ENCODE measurements at places on chromosomes 2 and 18. TPM values are rescaled to one million over a fixed set of nuclear protein-coding genes. Genes with fewer than 3 reads are reported as not detected.
A peak's percentile ranks its signal among the peaks of the same experiment; 100 is the strongest.

GRCh38 chr2:146820672-146821071, 1024.2 kb upstream of the ACVR2A start:
- no peak for DNase-seq

The FIGN gene
- total RNA-seq = 14.4 TPM

DNA sequence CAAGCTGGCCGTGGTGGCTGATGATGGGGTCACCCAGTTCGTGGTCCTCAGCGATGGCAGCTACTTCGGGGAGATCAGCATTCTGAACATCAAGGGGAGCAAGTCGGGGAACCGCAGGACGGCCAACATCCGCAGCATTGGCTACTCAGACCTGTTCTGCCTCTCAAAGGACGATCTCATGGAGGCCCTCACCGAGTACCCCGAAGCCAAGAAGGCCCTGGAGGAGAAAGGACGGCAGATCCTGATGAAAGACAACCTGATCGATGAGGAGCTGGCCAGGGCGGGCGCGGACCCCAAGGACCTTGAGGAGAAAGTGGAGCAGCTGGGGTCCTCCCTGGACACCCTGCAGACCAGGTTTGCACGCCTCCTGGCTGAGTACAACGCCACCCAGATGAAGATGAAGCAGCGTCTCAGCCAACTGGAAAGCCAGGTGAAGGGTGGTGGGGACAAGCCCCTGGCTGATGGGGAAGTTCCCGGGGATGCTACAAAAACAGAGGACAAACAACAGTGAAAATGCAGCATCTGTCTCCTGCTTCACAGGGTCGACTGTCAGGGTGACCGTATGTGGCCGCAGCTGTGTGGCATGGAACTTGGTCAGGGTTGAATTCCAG, 47.8 kb upstream of the INPP4A start:
- DNase-seq = peak; percentile 79

- DNase-seq = peak; percentile 46
Measured at GRCh38 chr2:238255636-238256035, 15.8 kb upstream of the HES6 start.

The TUBA4B gene
- total RNA-seq = not detected

GRCh38 chr2:43340945-43341356, 114.5 kb upstream of the ZFP36L2 start:
- no peak for DNase-seq

DNA sequence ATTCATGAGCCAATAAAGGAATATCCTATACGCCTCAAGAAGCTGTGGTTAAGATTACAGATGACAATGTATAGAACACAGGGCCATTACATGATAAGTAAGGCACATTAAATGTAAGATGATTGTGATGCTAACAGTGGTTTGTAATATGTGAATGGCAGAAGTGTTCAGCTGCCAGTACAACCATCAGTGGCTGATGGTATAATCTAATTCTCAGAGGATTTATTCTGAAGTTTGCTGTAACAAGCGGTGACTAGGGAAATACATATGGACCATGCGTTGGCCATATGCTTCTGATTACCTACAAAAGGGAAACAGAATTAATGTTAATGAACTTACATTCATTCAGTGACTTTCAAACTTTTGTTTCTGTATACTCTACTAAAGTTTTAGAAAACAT, 750.8 kb upstream of the KLHL29 start:
- DNase-seq = no peak

DNA sequence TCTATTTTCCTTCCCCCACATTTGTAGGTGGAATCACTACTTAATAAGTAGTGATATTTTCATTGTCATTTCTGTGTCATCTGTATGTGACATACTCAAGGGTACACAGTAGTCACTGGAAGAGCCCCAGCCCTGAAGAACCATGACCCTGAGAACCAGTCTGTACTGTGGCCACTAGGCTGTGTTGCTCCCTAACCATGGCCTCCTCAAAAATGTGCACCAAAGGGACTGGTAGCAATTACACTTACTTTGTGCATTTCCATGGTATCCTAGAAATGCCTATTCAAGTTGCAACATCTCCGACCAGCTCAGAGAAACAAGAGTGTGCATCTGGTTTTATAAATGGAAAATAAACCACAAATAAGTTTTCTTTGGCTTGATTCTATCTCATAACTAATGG, 155.1 kb downstream of the DOCK10 start:
- no peak for DNase-seq

The COL4A3 gene
- 0.76 TPM for total RNA-seq

DNA sequence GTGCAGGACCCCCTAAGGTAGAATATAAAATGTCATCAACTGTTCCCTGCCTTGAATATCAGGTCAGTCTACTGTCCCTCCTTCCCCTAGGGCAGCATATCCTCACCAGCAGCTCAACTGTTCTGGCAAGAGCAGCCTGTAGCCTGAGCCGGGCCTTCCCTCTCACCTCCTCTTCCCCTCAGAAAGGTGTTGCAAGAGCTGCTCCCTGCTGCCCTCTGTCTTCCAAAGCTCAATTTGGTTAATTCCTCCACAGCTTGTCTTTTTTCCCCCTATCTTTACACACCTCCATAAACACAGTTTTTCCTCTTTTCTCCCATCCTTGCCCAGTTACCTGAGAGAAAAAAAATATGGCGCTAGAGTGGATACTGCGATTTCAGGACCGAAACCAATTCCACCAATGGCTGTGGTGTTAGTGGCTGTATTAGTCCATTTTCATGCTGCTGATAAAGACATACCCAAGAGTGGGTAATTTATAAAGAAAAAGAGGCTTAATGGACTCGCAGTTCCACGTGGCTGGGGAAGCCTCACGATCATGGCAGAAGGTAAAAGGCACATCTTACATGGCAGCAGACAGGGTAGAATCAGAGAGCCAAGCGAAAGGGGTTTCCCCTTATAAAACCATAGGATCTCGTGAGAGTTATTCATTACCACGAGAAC, 184.7 kb downstream of the MREG start:
- no peak for DNase-seq

The SERPINB3 gene
- not detected for total RNA-seq

GRCh38 chr2:193895226-193895625, 1700.5 kb upstream of the TMEFF2 start:
- no peak for DNase-seq

DNA sequence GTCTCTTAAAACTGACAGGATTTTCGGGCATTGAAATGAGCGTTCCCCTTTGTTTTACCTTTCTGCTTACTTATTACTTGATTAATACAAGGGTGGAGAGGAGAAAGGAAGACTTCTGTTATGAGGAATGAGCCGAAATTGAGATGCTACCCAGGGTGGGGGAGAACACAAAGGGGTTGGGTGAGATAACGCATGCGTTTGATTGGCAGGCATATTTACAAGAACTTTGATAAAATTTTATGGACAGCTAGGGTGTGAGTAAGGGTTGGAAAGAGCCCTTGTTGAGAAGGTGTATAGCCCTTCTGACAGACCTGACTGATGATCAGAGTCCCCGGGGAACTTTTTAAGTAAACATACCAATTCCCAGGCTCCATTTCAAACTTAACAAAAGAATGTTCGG, 1.8 kb downstream of the RNF138 start:
- no peak for DNase-seq

The NRP2 gene
- 80.8 TPM for total RNA-seq

The CXCR1 gene
- total RNA-seq = 1.1 TPM

DNA sequence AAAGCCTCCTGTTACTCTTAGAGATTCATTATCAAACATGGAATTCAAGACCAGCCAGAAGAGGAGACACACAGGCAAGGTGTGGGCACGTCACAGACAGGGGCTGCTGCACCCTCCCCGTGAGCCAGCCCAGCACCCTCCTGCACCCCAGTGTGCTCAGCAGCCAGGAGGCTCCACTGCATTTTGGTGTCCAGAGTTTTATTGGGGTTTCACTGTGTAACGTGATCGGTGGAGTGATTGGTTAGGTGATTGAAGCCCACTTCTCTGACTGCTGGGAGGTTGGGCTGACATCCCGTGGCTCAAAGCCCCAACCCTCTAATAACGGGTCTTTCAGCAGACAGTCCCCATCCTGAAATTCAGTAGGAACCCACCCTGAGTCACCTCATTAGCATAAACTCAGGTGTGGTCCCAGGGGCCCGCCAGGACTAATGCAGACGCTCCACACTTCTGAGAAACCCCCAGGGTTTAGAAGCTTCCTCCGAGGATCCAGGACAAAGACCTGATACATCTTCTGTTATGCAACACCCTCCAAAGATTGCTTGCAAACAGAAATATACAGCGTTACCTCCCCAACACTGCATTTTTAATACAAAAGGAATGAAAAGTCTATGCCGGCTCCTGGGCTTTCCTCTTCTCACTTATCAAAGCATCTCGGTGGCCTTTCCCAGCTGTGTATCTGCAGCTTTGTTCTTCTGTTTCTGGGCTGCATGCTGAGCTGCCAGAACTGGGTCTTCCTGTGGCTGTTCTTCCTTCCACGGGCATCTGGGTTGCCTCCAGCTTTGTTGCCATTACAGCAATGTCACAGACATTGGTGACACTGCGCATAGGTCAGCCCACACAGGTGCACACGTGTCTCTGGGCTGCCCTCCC, 43.7 kb upstream of the SNED1 start:
- no peak for DNase-seq

DNA sequence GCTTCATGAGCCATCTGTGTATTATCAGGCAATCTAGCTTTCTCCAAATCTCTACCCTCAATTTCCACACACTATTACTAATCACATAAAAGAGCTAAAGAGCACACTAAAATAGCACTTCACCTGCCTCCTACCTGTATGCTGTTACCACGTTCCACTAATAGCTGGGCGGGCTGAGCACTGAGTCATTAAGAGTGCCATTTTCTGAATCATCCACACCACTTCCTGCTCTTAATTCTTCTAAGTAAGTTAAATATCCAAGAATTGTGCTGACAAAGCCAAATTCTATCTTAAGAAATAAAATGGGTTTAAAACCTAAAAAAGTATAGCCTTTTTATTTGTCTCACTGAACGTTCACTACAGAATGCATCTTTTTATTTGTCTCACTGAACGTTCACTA, 35.7 kb downstream of the NOL10 start:
- DNase-seq = no peak

DNA sequence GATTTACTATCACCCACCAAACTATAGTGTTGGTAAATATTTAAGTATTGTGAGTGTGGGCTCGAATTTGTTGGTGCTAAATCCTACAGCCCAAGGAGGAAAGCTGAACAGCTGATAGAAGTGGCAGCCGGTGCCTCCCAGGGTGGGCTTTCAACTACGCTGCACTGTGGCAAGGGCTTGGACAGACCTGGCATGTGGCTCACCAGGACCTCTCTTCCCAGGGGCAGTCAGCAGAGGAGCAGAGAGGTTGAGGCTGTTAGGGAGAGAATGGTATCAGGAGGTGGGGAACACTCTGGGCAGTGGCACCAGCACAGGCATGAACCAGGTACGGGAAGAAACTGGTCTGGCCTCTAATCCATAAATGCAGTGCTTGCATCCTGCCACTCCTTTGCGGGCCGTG, 44.6 kb downstream of the TFCP2L1 start:
- no peak for DNase-seq

DNA sequence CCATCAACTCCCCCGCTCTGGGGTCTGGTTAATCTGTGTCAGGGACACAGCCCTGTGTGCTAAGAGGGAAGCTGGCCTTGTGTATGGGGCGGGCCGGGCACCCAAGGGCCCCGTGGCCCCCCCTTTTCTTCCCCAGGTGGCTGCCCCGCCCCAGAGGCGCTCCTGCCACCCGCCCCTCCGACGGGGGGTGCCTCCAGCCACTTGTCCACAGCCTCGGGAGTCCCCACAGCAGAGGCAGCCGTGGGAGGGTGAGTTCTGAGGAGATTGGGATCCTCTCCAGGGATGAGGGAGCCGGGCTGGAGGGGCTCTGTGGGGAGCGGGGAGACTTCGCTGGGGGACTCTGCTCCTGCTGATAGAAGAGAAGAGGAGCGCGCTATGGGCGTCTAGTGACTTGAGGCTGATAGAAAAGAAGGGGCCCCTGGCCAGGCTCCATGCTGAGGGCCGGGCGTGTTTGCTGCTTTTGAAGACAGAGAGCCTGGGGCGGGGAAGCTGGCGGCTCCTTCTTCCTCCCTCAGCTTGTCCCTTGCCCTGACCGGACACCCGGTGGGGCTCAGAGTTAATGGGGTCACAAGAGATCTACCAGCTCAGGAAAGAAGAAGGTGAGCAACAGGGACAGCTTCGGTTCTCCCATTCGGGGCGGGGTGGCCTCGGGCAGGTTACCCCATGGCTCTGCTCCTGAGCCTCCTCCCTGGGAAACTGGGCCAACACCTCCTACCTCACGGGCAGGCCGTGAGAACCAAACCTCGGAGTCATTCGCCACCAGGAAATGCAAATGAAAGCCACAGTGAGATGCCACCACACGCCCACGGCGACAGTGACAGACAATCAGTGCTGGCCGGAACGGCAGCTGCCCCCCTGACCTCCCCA, 89.4 kb upstream of the TAF1B start:
- DNase-seq = peak; percentile 81

The MALL gene
- 35.1 TPM for total RNA-seq

DNA sequence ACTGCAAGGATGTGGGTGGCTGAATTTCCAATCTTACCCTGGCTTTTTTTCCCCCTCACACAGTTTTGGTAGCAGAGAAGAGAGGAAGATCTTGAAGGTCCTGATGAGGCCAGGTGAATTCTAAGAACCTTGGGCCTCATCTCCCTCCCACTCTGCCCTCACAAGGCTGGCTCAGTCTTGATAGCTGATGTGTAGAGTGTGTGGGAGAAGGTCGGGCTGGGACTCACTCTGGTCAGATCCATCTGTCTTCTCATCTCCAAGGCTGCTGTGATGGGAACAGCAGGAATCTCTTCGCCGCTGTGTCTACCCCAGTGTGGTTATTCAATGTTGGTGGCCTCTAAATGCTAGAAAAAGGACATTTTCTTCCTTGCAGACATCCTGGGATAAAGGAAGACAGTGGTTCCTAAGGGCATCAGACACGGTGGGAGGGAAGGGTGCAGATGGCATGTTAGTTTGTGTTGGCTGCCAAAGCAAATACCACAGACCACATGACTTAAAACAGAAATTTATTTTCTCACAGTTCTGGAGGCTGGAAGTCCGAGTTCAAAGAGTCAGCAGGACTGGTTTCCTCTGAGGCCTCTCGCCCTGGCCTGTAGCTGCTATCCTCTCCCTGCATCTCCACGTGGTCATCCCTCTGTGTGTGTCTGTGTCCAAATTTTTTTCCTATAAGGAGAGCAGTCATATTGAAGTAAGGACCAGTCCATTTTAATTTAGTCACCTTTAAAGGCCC, 37.6 kb upstream of the MGAT4A start:
- no peak for DNase-seq

- DNase-seq = no peak
Measured at GRCh38 chr2:230589025-230589424, 123.6 kb upstream of the CAB39 start.

DNA sequence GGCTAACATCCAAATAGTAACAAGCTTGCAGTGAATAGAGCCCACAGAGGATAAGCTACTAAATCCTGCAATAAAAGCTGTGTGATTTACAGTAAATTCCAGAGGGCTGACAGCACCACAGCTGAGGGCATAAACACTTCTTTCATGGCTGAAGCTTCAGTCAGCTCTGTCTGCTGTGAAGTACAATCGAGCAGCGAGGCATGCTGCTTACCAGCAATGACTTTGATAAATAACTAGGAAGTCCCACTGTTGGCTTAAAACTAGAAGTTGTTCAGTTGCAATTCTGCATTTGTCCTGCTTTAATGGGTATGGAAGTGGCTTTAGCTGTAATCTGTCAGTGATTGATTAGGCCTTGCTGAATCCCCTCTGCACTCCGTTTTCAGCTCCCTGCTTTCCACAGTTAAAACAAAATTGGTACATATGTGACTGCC, 65.2 kb upstream of the FIGN start:
- no peak for DNase-seq

GRCh38 chr2:241576293-241576654, 17.7 kb downstream of the BOK start:
- peak; percentile 76 for DNase-seq

Measured in posterior vena cava (tissue), 2 donors.